GM18507 (cell line): ENCODE measurements at places on chromosomes 2 and 18.

DNA sequence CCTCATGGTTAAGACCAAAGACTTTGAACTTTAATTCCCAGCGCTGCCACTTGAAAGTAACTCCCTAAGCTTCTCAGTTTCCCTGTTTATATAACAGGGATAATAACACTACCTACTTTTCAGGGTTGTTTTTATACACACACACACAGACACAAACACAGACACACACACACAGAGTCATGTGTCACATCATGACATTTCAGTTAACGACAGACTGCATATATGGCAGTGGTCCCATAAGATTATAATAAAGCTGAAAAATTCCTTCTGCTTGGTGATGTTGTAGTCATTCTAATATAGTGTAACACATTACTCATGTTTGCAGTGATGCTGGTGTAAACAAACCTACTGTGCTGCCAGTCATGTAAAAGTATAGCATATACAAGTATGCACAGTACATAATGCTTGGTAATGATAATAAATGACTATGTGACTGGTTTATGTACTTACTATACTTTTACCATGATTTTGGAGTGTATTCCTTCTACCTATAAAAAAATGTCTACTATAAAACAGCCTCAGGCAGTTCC lies 89.2 kb upstream of the ITGA4 start:
- DNase-seq = no peak

DNA sequence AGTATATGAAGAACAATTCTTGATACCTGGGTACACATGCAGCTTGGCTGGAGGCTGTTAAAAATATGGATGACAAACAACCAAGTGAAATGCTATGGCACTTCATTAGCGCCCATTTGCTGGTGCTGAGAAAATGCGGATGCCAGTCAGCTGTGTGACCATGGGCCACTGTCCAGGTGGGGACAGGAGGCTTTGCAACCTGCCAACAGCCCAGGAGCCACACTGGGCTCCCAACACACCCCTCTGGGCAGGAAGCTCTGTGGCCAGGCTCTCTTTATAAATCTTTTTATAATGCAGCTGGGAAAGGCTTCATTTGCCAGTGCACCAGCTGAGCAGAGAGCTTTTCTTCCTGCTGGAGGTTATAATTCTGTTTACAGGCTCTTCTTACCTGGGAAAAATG lies 19.9 kb downstream of the RNF144A start:
- no peak for DNase-seq

- no peak for DNase-seq
Measured at GRCh38 chr2:100242476-100242875, 79.8 kb downstream of the LONRF2 start.

- DNase-seq = no peak
Measured at GRCh38 chr2:22481486-22482259, 903.3 kb upstream of the KLHL29 start.

- DNase-seq = no peak
Measured at GRCh38 chr18:27778925-27779324, 398.0 kb downstream of the CDH2 start.

DNA sequence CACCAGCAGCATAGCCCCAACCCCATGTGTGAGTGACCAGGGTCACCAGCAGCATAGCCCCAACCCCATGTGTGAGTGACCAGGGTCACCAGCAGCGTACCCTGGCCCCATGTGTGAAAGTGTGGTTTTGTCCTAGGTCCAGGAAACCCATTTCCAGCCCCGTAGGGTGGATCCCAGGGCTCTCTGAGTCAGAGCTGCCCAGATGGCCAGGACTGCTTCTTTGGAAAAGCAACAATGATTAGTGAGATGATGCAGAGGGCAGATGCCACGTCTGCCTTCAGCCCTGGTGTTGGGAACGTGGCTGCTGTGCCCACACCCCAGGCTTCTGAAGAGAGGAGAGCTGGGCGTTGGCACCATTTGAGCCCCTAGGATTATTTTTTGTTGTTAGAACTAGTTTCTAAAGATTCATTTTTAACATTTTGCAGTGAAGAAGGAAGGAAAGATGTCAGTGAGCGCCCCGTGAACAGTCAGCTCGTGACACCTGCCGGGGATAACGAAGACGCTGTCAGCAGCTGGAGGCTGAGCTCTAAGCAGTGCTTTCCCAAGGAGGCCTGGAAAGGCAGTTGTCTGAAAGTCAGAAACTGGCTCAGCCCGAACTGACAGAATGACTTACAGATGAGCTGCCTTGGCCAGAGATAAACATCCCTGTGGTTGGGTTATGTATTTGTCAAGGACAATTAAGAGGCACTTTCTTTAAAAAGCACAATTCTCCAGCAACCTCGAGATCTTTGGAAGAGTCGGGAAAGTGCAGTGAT lies 32.1 kb upstream of the KCNG2 start:
- no peak for DNase-seq

GRCh38 chr2:6605836-6606505 lies 259.7 kb downstream of the CMPK2 start:
- DNase-seq = no peak

DNA sequence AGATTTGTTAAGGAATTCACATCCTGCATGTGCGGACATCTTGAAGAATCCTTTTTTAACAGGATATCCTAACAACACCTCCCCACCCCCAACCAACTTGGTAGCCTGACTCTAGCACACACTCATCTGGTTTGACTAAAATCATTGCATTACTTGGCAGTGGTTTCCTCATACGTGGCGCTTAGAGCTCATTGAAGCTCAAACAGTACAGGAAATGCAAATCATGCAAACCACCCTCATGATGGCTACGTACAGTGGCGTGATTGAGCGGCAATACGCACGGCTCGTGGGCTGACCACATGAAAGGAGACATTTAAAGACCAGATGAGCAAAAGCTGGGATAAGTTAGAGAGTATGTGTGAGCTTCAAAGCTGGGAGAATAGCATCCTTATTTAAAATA lies 336.2 kb downstream of the ZEB2 start:
- peak; percentile 17 for DNase-seq

DNA sequence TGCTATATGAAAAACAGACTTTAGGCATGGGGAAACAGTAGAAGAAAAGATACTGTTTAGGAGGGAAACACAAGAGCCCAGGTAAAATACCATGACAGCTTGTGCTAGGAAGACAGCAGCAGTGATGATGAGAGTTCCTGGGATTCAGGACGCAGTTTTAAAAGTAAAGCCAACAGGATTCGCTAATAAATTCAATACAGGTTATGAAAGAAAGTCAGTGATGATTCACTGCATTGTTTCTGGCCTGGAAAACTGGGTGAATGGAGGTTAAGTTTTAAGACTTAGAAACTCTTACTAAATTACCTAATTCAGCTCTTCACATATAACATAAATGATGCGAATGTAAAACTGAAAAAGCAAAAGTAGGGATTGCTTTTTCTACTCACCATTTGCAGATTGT lies 27.9 kb upstream of the RNU4ATAC start:
- no peak for DNase-seq

DNA sequence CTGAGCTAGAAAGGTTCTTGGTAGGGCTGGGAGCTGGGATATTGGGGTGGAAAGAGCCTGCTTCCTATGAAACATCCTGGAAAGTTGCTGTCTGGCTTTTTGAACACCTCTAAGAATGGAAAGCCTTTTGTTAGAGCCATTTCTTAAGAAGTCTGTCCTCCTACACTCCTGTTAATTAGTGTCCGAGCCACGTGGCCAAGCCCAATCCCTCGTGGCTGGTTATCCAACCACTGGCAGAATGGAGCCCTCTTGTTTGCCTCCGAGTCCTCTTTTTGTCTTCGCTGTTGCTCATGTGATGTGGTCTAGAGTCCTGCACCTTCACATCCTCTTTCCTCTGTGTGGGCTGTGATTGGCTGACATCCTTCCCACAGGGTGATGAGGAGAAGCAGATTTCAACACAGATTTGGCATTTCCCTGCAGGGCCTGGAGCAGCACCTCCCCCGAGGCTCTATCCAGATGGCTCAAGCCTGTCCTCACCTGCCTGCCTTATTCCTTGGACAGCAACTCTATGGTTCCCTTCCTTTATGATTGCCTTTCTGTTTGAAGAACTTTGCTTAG lies 8.2 kb upstream of the TOGARAM2 start:
- no peak for DNase-seq

DNA sequence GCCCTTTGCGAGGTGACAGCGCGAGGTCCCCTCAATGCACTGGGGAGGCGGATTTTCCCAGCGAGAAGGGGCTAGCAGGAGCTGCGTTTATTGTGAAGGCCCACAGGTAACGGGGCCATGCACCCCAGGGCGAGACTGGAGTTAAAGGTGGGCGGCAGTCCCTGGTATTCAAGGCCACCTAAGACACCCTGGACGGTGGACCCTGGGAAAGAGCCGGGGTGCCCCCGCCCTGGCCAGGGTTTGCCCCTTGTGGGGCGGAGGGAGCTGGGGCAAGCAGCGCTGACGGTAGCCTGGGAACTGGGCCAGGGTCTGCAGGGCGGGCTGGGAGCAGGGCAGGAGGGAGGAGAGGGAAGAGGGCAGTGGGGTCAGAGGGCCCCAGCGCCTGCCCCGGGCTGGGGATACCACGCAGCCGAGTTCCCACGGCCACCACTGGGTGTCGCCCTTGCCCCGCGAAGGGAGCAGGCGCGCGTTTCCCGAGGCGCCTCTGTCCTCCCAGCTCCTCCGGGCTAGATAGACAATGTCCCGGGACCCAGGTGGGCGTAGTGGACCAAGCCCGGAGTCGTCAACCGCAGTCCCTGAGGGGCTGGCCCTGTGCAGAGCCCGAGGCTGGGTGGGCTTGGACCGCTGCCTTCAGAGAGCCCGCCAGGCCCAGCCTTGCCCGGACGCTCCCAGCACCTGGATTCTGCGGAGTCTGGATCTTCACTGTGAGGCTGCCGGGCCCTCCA lies 80.2 kb downstream of the SMAD4 start:
- peak; percentile 69 for DNase-seq

DNA sequence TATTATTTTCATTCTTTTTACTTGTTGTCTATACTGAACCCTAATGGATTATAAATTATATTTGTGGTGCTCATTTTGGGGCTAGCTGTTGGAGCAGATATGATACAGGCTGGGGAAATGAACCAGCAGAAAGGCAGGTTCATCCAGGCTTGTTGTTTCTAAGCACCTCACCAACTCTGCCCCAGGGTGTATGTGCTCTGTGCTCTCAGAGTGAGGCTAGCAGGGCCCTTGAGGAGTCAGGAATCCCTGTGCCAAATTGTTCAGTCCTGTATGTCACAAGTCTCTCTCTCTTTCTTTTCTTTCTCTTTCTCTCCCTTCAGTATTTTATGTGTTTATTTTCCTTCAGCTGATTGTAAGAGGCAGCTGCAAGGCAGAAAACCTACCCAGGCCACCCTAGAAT lies 181.1 kb upstream of the DPP10 start:
- no peak for DNase-seq

GRCh38 chr2:74155830-74156229 lies 8.1 kb upstream of the BOLA3 start:
- DNase-seq = no peak

- no peak for DNase-seq
Measured at GRCh38 chr18:10349561-10349960, 104.9 kb upstream of the APCDD1 start.

DNA sequence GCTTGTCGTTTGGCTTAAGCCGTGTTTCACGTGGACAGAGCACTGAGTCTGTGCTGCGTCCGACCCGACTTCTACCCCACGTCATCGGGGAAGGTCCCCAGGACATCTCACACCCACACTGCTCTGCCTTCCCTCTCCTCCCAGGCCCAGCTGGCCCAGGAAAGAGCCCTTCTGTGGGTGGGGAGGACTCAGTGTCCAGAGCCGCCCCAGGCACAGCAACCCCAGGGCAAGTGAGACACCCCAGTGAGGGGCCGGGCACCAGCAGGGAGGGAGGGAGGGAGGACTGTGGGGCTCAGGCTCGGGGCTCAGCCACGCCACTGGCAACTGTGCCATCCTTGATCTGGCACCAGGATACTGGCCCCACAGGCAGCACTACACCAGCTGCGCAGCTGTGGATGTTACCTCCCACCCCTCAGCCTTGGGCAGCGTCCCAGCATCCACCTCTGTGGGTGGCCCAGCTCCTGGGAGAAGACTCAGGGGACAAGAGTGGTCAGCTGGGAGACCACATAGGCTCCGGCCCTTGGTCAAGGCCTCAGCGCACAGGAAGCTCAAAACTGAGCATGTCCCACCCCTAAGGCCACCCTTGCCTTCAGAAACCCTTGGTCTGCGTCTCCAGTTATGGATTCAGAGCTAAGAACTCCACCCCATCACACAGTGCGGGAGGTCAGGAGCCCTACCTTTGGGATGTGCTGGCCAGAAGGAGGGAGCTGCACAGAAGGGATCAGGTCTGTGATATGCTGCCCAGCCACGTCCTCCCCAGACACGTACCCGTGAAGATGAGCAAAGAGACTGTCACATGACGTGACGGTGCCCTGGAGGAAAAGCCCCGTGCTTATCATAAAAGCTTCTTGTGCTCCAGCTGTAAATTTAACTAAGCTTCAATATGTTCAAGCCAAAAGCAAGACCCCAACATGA lies 11.7 kb downstream of the PASK start:
- DNase-seq = no peak

GRCh38 chr18:68662754-68663153 lies 52.2 kb downstream of the TMX3 start:
- DNase-seq = no peak

DNA sequence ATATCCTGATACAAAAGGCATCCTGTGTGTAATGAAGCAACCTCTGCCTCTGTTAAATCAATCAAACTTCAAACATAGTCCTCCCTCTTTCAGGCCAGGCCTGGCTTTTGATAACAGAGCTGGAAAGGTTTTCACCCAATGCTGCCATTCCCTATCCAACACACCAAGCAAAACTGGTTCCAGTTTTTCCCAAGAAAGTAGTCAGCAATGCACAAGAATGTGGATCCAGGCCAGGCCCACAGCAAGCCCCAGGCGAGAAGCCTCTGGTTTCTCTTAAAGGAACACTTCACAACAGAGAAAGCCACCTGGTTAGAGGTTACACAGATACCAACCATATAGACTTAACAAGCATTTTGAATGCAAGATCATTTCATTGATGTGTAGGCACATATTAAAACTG lies 49.2 kb upstream of the CCDC150 start:
- no peak for DNase-seq

GRCh38 chr18:73201940-73202339 lies 334.2 kb upstream of the NETO1 start:
- no peak for DNase-seq

- no peak for DNase-seq
Measured at GRCh38 chr2:231339316-231339715, 56.2 kb upstream of the B3GNT7 start.

- DNase-seq = no peak
Measured at GRCh38 chr2:101467306-101467705, 7.6 kb downstream of the RFX8 start.

- DNase-seq = no peak
Measured at GRCh38 chr2:234031207-234031606, 19.3 kb upstream of the SPP2 start.

- no peak for DNase-seq
Measured at GRCh38 chr2:63614983-63615945, 26.5 kb downstream of the MDH1 start.

- no peak for DNase-seq
Measured at GRCh38 chr18:57497372-57498294, 62.5 kb downstream of the ONECUT2 start.

- DNase-seq = no peak
Measured at GRCh38 chr18:7757175-7757574, 190.1 kb downstream of the PTPRM start.
